Activated CD4-positive, alpha-beta T cell treated with anti-CD3 and anti-CD28 coated beads, Interleukin-2, amount 50 U/mL, for 4 hours (primary cell): ENCODE measurements at places on chromosomes 4 and X.

DNA sequence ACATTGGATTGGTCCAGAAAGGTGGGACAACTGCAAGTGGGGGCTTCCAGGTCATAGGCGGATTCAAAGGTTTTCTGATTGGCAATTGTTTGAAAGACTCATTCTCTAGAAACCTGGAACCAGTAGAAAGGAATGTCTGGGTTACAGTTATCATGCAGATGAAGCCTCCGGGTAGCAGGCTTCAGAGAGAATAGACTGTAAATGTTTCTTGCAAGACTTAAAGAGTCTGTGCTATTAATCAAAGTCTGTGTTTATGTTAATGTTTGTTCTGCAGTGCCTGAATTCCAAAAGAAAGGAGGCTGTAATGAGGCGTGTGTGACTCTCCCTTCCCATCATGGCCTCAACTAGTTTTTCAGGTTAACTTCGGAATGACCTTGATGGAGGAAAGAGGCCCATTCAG, 43.9 kb upstream of the GC start:
- DNase-seq = no peak

DNA sequence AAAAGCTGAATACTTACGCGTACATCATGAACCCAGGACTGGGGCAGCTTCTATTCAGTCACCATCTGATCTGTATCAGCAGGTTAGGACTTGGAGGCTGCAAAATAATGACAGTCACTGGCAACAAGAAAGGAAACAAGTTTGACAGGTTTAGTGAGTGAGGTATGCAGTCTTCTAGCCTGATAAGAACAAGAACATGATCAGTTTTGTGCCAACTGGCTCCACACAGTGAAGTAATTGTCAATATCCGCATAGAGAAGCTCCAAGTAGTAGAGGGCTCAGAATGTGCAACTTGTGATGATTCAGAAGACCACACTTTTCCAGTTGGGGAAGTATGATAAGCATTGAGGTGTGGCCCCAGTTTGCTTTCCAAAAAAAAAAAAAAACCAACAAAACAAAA, at the start of gene TMPRSS11F:
TSS of gene TMPRSS11F (minus strand) at position 77 of the 400 bp plus-strand sequence. CDS start at position 28, 49 bp downstream.
- DNase-seq = no peak

- DNase-seq = no peak
Measured at GRCh38 chr4:3239998-3240920, 8.7 kb upstream of the MSANTD1 start.

DNA sequence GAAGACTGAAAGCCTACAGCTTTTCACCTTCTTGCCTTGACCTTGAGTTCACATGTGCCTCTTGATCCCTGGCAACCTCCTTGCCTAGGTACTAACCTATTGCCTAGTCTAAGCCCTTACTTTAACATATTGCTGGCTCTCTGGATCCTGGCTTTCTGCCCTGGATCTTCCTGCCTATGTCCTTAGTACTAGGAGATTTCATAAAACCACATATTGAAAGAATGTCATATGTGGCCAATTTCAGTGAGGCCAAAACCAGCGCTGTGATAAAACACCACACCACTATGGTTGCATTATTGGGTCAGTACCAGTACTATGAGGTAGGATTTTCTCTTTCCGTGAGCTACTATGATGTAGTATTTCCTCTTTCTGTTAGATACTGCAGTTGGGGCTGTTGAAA, 80.4 kb downstream of the CT47B1 start:
- DNase-seq = no peak

DNA sequence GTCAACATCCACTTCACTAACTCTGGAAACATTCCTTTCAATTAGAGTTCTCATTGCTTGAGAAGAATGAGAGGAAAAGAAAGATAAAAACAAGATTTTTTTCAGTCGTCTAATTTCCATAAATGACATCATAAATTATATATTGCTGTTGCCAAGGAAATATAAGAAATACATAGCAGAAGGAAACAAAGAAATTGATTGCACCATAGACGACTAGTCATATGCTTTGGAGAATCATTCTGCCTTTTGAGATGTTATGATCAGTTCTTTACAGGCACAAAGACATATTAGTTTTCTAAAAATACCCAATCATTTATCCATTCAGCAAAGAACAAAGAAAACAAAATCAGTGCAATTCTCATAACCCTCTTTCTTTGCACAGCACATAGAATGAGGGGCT, 672 bp upstream of the C1QTNF7 start:
- DNase-seq = no peak

GRCh38 chrX:39731330-39731667, 366.5 kb downstream of the BCOR start:
- DNase-seq = no peak

DNA sequence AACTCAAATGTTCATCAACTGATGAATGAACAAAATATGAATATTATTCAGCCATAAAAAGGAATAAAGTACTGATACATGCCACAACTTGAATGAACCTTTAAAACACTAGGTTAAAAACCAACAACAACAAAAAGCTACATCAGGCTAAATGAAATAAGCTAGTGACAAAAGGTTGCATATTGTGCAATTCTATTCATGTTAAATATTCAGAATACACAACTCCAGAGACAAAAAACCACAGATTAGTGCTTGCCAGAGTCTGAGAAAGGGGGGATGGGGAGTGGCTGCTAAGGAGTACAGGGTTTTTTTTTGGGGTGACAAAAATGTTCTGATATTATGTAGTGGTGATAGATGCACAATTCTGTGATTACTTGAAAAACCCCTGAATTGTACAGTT, 58.5 kb downstream of the HAUS3 start:
- no peak for DNase-seq

- no peak for DNase-seq
Measured at GRCh38 chr4:82461710-82462109, 31.3 kb downstream of the ENOPH1 start.

- DNase-seq = peak; percentile 18
Measured at GRCh38 chr4:129641179-129641578, 545.2 kb downstream of the C4orf33 start.

GRCh38 chr4:82989575-82990429, 20.8 kb downstream of the LIN54 start:
- no peak for DNase-seq

- no peak for DNase-seq
Measured at GRCh38 chr4:110793381-110793801, 170.5 kb upstream of the PITX2 start.

DNA sequence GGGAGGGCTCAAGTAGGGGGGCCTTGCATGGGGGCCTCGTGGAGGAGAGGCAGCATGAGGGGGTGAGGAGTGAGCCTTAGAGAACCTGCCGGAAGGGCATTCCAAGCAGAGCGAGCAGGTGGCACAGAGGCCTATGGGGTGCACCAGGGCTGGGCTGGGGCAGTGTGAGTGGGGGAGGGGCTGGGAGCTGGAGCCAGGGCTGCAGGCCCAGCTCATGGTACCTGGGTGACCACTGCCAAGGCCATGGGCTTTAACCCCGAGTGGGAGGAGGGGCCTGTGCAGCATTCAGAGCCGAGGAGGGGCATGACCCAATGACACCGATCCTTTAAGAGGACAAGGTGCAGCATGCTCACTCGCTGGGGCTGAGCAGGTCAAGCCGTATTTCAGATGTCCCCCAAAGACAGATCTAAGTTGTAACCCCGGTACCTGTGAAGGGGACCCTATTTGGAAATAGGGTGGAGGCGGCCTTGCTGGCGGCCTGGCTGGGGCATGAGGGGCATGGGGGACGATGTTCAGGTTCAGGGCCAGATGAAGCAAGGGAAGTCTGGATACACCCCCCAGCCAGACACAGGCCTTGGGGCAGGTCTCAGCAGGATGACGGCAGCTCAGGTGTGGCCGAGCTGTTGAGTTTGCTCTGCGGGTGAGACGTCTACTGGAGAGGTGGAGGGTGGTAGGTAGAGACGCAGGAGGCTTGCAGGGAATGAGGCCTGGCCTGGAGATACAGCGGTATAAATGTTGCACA, 137.0 kb downstream of the CPZ start:
- DNase-seq = no peak

GRCh38 chr4:119490335-119490734, 138.3 kb downstream of the PDE5A start:
- no peak for DNase-seq

- no peak for DNase-seq
Measured at GRCh38 chr4:184818216-184818564, 7.6 kb downstream of the ACSL1 start.

DNA sequence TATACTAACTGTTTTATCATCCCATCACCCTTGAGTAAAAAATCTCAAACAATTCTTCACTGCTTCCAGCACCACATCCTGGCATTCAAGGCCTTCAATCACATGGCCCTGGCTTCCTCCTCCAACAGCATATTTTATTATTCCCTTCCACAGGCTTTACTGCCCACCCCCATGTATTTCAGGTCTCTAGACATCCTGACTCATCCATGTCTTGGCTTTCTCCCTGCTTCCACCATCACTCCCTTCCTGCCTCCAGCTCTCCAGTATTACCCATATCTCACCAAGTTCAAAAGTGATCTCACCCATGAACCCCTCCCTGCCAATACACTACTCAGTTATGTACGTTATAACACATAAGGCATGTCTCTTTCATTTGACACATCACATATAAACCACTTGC, 34.7 kb upstream of the PLAC1 start:
- DNase-seq = no peak

GRCh38 chr4:56424697-56425514, 10.5 kb downstream of the PPAT start:
- DNase-seq = peak; percentile 33

GRCh38 chrX:153879741-153880439, 6.1 kb downstream of the L1CAM start:
- DNase-seq = no peak

- DNase-seq = no peak
Measured at GRCh38 chrX:67570839-67571238, 27.0 kb downstream of the AR start.

GRCh38 chr4:28557755-28558154, 1697.1 kb downstream of the STIM2 start:
- no peak for DNase-seq

DNA sequence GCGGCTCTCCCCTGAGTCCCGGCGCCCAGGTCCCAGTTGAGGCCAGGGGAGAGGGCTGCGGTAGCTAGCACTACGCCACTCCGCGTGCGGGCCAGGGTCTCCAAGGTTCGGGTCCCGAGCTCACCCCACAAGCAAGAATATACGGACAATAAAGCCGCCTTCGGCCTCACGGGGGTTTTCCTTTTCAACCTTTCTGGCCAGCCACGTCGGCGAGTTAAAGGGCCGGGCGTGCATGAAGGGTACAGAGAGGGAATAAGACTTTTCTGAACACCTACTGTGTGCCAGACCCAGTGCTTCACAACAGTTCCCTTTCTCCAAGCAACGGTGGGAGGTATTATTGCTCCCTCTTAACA, 138.5 kb upstream of the ZIC3 start:
- DNase-seq = no peak

DNA sequence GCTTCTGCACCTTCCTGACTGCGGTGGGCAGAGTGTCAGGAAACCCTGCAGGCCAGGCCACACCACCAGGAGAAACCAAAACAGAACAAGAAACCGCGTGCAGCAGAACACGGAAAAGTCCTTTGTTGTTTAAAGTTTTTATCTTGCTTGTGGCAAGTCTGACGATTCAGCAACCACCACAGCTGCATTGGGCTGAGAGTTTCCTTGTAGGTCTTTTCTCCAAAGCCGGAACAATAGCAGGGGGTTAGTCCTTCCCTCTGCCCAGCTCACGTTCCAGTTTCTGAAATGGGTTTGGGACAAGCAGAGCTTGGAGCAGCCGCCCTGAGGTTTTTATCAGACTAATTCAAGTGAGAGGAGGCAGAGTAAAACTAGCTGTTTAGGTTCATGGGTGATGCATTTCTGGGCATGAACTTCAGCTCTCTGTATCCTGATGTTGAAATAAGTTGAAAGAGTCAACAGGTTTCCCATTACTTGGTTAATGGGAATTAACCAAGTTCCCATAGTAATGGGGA, 216.9 kb downstream of the PTTG2 start:
- peak; percentile 23 for DNase-seq

- no peak for DNase-seq
Measured at GRCh38 chr4:69776696-69777095, 16.3 kb upstream of the SULT1B1 start.

- no peak for DNase-seq
Measured at GRCh38 chrX:30275498-30275897, 28.6 kb downstream of the MAGEB1 start.

- peak; percentile 63 for DNase-seq
Measured at GRCh38 chr4:107824350-107825071, at the start of gene SGMS2. Gene SGMS2 (plus strand): TSS chr4:107824932. CDS start chr4:107895554, 70,622 bp downstream.

GRCh38 chrX:3006495-3006894, at the start of gene ARSH:
Gene ARSH (plus strand): TSS chrX:3006546. CDS start chrX:3006613, 67 bp downstream.
- DNase-seq = no peak

- DNase-seq = no peak
Measured at GRCh38 chr4:53709693-53710092, 118.4 kb upstream of the LNX1 start.

DNA sequence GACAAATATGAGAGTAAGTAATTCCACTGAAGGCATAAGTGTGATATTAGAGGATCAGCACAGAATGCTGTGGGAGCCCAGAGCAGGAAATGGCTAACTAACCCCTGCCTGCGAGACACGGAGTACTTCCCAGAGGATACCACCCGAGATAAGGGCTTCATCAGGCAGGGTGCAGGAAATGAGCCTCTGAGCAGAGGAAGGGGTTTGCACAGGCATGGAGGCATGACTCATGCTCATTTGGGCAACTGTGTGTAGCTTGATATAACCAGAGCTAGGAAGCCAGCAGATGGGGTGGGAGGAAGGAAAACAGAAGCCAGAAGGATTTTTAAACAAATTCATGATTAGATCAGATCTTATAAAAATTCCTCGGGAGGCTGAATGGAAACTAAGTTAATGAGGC, 70.0 kb upstream of the TSPAN5 start:
- DNase-seq = no peak

DNA sequence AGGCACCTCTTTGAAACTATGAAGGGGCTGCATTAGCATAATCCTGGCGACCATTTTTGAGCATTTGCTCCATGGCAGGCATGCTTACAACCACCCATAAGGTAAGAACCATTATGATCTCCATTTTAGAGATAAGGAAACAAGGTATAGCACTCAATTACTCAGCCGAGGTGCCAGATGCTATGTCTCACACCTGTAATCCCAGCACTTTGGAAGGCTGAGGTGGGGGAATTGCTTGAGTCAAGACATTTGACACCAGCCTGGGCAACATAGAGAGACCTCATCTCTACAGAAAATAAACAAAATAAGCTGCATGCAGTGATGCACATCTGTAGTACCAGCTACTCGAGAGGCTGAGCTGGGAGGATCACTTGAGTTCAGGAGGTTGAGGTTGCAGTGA, 43.6 kb downstream of the TIGD4 start:
- DNase-seq = no peak

GRCh38 chr4:62004881-62005280, 804.8 kb downstream of the ADGRL3 start:
- DNase-seq = no peak

- DNase-seq = no peak
Measured at GRCh38 chr4:128825226-128825625, 15.7 kb downstream of the JADE1 start.

- DNase-seq = no peak
Measured at GRCh38 chrX:140687706-140688105, 21.9 kb upstream of the LINC00632 start.

- DNase-seq = no peak
Measured at GRCh38 chr4:140863197-140863596, 107.0 kb upstream of the TBC1D9 start.

- no peak for DNase-seq
Measured at GRCh38 chr4:30932581-30932980, 212.4 kb downstream of the PCDH7 start.
